Fibroblast of skin of left biceps (primary cell): ENCODE measurements at places on chromosomes 3 and 15.

DNA sequence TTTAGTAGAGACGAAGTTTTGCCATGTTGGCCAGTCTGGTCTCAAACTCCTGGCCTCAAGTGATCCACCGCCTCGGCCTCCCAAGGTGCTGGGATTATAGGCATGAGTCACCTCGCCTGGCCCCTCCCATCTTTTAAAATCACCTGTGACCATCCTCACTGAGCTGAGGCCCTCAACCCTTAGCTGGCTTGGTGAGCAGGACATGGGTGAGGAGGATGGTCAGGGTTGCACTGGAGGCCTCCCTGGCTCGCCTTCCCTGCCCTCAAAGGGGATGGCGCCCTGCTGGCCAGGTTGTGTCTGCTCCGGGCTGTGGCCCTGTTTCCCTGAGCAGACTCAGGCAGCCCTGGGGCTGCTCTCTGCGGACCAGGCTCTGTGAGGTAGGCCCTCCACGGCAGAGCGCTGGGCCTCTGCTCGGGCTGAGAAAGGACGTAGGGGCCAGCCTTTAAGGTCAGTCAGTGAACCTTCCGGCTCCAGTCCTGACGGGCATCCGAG, 33.7 kb downstream of the SYNM start:
- DNase-seq: no peak

- no peak for DNase-seq
These were observed 283.9 kb downstream of the TAFA4 start for GRCh38 chr3:68648494-68648893.

GRCh38 chr3:37338500-37338899, 164.1 kb upstream of the LRRFIP2 start:
- no peak for DNase-seq

GRCh38 chr15:29151484-29151857, 118.2 kb downstream of the NSMCE3 start:
- DNase-seq: no peak

DNA sequence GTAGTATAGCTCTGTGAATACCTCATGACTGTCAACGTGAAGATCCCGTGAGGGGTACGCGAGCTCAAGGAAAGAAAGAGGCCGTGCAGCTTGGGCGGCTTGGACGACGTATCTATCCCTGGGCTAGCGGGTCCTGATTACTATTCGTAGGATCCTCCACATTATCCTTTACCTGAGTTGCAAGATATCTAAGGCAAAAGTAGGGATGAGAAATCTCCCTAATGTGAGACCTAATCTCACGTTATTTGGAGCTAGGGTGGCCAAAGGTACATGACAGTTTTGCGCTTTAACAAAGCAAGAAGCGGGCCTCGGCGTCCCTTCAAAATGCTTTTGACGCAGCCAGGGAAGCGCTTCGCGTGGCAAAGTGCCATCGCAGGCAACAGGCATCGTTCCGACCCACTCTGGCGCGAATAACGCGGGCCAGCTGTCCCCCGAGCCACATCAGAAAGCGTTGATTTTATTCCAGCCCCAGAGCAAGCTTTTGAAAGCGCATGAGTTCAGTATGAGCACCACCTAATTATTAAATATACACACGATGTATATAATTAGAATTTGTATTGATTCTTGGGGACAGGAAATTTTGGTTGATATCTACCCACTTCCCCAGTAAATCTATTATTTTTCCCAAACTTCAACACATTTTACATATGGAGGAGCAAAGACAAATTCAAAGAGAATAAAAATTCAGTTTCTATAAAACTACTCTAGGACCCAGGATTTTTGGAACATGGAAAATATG, 2.5 kb upstream of the EOMES start:
- DNase-seq: no peak

DNA sequence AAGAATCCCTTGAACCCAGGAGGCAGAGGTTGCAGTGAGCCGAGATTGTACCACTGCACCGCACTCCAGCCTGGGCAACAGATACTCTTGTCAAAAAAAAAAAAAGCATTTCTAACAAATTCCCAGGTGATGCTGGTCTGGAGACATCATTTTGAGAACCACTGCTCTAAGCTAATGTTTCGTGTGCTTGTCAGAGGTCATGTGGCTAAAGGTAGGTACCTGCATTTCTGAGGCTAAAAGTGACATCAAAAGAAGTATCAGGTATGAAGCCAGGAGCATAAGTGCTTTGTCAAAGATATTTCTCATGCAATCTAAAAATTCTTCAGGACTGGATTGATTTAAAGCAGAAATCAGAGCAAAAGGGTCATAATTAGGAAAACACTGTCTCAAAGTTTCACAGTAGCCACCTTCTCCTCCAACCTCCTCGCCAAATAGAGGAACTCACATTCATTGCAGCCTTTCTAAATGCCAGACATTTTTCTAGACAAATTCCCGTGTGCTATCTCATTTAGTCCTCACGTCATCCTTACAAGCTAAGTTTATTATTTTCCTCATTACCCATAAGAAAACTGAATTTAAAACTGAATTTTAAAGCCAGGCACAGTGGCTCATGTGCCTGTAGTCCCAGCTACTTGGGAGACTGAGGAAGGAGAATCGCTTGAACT, 25.7 kb upstream of the GSK3B start:
- no peak for DNase-seq

GRCh38 chr3:186732169-186732766, 15.1 kb downstream of the KNG1 start:
- DNase-seq: no peak

DNA sequence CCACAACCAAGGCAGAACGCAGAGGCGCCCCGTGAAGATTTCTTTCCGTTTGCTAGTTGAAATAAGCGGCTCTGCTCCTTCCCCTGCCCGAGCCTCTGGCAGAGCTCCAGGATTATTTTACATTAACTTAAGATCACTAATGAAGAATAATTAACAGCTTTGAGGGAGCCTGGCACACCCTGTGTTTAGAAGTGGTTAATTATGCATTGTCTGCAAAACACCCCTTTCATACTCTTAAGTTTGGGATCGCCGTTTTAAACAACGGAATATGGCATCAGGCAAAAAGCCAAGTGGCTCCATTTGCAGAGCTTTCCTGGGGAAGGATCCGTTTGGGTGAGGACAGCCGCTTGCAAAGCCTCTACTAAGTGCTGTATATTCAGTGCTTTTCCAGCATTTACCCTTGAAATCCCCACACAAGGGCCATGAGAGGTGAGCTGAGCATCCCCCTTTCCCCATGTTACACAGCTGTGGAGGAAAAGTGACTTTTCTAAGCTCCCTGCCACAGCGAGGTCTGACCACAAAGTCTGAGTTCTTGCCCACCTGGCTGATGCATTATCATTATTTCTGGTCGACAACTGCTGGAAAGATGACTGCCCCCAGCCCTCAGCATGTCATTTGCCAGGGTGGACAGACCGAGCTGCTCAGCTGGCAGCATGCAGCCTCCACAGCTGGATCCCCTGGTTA, 33.9 kb downstream of the IQSEC1 start:
- no peak for DNase-seq

DNA sequence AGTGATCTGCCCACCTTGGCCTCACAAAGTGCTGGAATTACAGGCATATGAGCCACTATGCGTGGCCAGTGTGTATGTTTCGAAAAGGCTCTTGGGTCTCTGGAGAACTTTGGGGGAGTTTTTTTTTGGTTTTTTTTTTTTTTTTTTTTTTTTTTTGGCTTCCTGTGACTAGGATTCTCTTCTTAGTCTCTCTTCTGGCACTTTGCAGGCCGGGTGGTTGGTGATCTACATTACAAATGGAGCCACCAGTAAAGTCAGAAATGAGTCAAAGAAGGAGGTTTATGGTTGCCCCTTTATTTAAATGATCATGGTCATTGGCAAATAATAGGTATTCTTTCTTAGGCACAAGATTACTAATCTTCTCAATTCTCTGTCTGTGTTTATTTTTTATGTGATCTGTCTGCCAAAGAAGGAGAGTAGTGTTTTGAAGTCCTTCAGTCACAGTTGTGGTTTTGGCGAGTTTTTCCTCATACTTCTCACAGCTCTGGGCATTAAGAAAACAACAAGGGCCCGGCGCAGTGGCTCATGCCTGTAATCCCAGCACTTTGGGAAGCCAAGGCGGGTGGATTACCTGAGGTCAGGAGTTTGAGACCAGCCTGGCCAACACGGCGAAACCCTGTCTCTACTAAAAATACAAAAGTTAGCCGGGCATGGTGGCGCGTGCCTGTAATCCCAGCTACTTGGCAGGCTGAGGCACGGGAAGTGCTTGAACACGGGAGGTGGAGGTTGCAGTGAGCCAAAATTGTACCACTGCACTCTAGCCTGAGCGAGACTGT, 38.3 kb downstream of the PDE8A start:
- DNase-seq: no peak

- no peak for DNase-seq
These were observed 604 bp downstream of the CCPG1 start for GRCh38 chr15:55407498-55408011.

GRCh38 chr3:10251006-10251405, 2.7 kb downstream of the TATDN2 start:
- DNase-seq: no peak

- DNase-seq: no peak
These were observed 77.5 kb downstream of the CHSY1 start for GRCh38 chr15:101174152-101174920.

DNA sequence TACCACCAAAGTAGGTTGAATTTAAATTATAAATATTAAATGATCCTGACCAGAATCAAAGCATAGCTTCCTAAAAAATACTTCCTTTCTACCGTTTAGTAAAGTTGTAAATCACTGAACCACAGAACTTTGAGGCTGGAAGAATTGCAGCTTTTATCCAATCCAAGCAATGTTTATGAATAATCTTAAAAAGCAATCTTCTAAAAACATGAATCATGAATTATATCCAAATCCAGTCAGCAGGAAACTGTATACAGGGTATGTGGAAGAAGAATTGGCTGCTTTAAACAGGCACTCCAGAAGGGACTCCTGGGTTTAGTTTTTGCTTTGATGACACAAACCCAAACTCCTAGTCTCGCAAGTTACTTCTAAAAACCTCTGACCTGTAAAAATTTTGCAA, 30.2 kb downstream of the HEG1 start:
- no peak for DNase-seq

DNA sequence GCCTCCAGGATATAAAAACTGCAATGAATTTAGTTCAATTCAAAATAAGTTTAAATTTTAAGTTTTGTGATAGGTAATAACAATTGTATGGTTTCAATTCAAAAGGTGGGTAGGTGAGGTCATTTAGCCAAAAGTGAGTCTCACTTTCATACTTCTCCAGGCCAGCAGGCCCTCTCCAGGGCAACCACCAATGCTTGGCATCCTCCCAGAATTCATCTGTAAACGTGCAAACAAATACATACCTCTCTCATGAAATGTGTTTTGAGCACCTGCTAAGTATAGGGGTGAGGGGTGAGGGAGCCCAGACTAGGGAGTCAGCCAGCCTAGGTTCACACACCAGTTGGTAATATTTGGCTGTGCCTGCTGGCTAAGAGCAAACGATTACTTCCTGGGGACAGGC, 22.0 kb upstream of the RBSN start:
- no peak for DNase-seq

DNA sequence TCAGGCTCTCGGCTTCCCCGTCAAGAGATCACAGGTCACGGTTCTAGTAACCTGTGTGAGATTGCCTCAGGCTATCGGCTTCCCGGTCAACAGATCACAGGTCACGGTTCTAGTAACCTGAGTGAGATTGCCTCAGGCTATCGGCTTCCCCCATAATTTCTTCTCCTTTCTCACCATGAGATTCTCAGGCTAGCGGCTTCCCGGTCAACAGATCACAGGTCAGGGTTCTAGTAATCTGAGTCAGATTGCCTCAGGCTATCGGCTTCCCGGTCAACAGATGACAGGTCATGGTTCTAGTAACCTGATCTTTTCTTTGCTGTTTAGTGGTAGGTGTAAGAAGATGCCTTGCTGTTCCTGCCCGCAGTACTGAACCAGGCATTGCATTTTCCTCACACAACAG, 418.2 kb upstream of the ZNF717 start:
- no peak for DNase-seq

GRCh38 chr3:13308380-13308801, 111.7 kb downstream of the NUP210 start:
- DNase-seq: no peak
